ENCODE measurements at places on chromosomes 2 and 18.

DNA sequence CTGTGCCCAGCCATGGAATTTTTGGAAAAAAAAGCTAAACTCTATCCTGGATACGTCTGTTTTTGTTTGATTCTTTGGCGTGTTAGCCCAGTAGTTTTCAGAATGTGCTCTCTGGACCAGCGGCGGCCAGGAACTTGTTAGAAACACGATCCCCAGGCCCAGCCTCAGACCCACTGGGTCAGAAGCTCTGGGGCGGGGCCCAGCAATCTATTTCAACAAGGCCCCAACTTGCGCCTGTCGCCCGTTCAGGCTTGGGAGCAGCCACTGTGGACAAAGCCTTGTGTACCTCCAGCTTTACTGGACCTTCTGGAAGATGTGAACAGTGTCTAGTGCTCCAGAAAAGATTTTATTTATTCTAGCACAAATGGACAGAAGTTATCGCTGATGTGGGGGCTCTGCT lies 14.3 kb downstream of the CABLES1 start:
- no peak for DNase-seq

DNA sequence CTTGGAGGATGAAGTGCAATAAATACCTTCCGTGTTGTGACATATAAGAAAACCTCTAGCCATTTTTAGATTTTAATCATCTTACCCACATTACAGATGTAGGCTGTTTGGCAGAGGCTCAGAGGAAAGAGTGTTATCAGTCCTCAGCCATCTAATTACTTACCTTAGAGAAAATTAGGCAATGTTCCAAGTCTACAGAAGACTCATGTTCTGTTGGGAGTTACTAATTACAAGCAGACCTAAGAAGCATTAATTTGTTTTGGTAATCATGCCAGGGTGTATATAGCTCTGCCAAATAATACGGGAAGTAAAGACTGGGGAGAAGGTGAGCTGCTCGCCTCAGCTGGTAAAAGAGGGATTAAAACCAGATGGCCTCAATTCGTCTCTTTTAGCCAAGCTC lies 125.8 kb upstream of the PGAP1 start:
- DNase-seq: peak; percentile 74

DNA sequence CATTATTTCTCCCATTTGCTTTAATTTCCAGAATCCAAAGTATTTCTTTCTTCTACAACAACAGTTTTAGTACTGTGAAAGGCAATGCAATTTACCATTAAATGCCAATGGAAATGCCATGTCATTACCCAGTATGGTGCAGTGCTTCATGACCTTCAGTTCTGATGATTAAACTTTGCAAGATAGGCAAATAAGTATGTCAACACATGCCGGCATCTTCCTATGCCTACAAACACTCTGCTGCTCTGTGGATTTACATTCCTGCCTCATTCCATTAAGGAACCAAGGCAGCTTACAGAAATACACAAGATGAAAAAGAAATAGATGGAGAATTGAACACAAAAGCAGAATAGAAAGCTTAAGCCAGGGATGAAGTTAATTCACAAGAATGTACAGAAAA lies 52.7 kb upstream of the PROKR1 start:
- no peak for DNase-seq

- no peak for DNase-seq
Measured at GRCh38 chr2:138979131-138979785, 199.1 kb upstream of the NXPH2 start.

DNA sequence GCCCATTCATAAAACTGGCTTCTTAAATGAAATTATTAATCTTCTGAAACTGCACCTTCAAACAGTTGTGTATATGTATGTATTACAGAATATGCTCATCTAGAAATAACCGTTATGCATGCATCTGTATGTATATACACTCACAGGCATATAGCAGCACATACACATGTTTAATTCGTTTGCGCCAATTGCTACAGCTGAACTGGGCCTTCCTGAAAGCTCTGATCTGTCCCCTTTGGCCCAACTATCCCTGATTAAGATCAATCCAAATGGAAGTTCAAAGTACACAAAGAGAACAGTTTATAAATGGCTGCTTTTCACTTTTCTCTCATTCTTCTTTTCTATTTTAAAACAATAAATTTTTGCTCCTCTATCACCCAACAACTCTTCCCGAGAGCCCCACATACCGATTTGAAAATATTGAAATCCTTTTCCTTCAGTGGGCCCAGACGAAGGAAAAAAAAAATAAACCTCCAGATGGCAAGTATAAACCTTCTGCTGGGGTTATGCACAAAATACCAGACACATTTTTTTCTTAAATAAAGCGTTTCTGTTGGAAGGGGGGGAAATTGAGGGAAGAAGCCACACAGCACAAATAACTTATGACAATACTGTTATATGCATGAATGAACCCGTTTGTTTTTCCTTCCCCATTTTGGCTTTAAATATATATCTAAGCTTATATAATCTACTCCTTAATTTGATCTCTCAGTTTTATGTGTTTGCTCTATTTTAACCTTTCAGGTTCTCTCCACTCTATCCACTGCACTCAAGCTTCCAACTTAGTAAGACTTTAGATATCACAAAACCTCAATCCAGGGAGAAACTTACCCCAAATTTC lies 267.3 kb downstream of the TCF4 start:
- peak; percentile 22 for DNase-seq

GRCh38 chr2:11667194-11667593 lies 2.8 kb downstream of the NTSR2 start:
- no peak for DNase-seq

All from NCI-H1694 (cell line).